ENCODE measurements at places on chromosomes 5 and 9. TPM values are rescaled to one million over a fixed set of nuclear protein-coding genes. Genes with fewer than 3 reads are reported as not detected.
A peak's percentile ranks its signal among the peaks of the same experiment; 100 is the strongest.

- H3K27ac ChIP-seq: no peak overlapping the region
- H3K36me3 ChIP-seq: no peaks in the 10 kb centered on the region
- no peaks in the 10 kb centered on the region for H3K27me3 ChIP-seq
- H3K4me3 ChIP-seq: no peak overlapping the region
- no peaks in the 10 kb centered on the region for H3K4me1 ChIP-seq
- DNase-seq: no peak
These were observed 227.4 kb downstream of the ESM1 start for GRCh38 chr5:54758038-54758437.

DNA sequence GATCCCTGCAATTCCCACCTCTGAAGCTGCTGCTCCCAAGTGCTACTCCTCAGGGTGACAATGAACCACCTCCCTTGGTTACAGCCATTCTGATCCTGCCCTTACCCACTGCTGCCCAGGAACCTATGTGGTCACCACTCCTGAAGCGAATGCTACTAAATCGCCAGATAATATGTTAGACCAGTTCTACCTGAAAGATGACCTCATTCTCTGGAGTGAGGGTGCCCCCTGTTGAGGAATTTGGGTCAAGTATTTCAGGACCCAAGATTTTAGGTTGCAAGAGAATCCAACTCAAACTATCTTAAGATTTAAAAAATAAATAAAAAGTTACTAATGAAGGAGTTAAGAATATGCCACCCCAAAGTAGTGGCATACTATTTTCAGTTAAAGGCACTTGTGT is 5.8 kb upstream of the SNAPC3 start:
- H3K4me1 ChIP-seq: no peaks in the 10 kb centered on the region
- no peak overlapping the region for H3K27ac ChIP-seq
- no peak for DNase-seq
- H3K4me3 ChIP-seq: no peak overlapping the region

GRCh38 chr9:94289691-94290090 is 30.6 kb downstream of the ZNF169 start:
- H3K27ac ChIP-seq: no peak overlapping the region
- no peaks in the 10 kb centered on the region for H3K36me3 ChIP-seq
- no peaks in the 10 kb centered on the region for H3K27me3 ChIP-seq
- no peak for DNase-seq
- H3K4me3 ChIP-seq: no peak overlapping the region
- no peaks in the 10 kb centered on the region for H3K4me1 ChIP-seq

GRCh38 chr5:10351919-10352318 is 1.6 kb upstream of the MARCHF6 start:
- H3K4me3 ChIP-seq: no peak overlapping the region
- H3K27me3 ChIP-seq: no peaks in the 10 kb centered on the region
- no peaks in the 10 kb centered on the region for H3K36me3 ChIP-seq
- H3K4me1 ChIP-seq: no peaks in the 10 kb centered on the region
- H3K27ac ChIP-seq: no peak overlapping the region

GRCh38 chr5:14928661-14929060 is 57.1 kb upstream of the ANKH start:
- H3K4me3 ChIP-seq: no peak overlapping the region
- H3K27me3 ChIP-seq: no peaks in the 10 kb centered on the region

TEX48 gene
- polyA plus RNA-seq: not detected

DNA sequence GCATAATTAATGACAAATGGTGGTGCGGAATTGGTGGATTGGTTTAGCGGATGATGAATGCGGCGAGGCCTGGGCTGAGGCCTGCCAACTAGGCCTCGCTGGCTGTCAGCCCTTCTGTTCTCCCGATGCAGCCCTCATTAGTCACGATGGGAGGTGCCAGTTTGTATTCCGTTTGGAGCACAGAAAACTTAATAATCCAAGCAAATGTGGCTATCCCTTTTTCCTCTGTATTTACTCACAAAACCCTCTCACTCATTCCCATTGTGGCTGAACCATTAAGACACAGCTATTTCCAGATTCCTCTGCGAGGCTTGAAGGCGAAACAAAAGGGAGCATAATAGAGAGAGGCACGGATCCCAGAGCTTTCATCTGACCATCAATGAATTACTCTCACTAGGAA is 114.3 kb downstream of the MVB12B start:
- H3K4me1 ChIP-seq: no peaks in the 10 kb centered on the region
- H3K36me3 ChIP-seq: no peaks in the 10 kb centered on the region
- no peak overlapping the region for H3K27ac ChIP-seq
- no peak overlapping the region for H3K4me3 ChIP-seq

LRRC19 gene
- polyA plus RNA-seq: 17.6 TPM

FBP2 gene
- polyA plus RNA-seq: not detected

DAB2IP gene
- 33.8 TPM for polyA plus RNA-seq

GRCh38 chr9:35811381-35812024 is 559 bp downstream of the SPAG8 start:
- peak overlapping the region; percentile 93 for H3K4me3 ChIP-seq
- peak; percentile 56 for DNase-seq

DNA sequence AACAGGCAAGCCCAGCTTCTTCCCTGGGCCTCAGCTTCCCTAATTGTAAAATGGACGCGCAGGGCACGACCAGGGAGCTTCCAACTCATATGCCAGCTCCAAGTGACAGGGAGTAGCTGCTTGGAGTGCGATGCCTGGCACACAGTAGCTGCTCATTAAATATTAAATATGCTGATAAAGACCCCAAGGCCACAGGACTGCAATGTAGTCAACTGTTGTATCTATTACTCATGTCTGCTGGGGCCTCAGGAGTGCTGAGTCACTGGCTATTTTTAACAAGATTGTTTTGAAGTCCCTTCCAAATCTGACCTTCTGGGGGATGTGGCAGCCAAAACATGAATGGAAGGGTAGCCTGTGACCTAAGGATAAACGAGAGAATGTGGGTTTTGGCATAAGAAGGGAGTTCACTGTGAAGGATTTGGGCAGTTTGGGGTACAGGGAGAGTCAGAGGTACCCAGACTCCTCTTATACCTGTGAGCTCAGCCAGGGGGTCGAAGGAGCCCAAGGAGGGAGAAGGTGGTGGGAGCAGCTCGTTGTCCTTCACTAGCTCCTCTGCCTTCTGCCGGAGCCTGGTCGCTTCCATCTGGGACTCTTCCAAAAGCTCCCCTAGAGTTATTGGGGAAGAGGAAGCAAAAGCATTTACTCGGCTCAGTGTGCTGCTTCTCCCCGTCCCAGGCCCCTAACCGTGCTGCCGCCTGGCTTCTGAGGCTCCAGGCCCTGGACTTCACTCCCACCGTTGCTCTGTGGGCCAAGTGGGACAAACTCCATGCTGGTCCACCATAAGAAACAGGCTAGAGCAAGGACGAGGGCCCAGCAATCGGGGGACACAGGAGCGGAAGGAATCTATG is 17.5 kb downstream of the TNIP1 start:
- DNase-seq: no peak
- no peaks in the 10 kb centered on the region for H3K4me1 ChIP-seq
- no peaks in the 10 kb centered on the region for H3K27me3 ChIP-seq
- H3K27ac ChIP-seq: peak overlapping the region; percentile 73

GRCh38 chr5:1091632-1092031 is 20.2 kb downstream of the SLC12A7 start:
- H3K27me3 ChIP-seq: no peaks in the 10 kb centered on the region
- DNase-seq: no peak
- H3K36me3 ChIP-seq: peaks cover 12% of the 10 kb centered on the region
- no peak overlapping the region for H3K4me3 ChIP-seq

DNA sequence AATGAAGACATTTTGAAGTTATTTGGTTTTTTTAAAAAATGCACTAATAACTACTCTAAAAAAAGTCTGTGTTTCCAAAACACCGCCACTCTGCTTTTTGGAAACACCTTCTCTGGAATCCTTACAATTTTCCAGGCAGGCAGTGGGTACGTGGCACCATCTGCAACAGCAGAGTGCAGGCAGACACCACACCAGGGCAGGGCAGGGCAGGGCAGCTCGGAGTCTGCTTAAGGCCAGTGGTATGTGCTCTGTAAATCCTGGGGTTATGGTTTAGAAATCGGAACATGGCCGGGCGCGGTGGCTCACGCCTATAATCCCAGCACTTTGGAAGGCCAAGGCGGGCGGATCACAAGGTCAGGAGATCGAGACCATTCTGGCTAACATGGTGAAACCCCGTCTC is 97.6 kb downstream of the TLE1 start:
- peak; percentile 29 for DNase-seq
- H3K4me3 ChIP-seq: no peak overlapping the region
- H3K27me3 ChIP-seq: no peaks in the 10 kb centered on the region
- no peak overlapping the region for H3K27ac ChIP-seq
- no peaks in the 10 kb centered on the region for H3K4me1 ChIP-seq
- H3K36me3 ChIP-seq: no peaks in the 10 kb centered on the region

- H3K27ac ChIP-seq: no peak overlapping the region
- no peaks in the 10 kb centered on the region for H3K27me3 ChIP-seq
- no peak overlapping the region for H3K4me3 ChIP-seq
- H3K36me3 ChIP-seq: no peaks in the 10 kb centered on the region
These were observed 211.1 kb upstream of the ACTBL2 start for GRCh38 chr5:57693488-57694305.

DNA sequence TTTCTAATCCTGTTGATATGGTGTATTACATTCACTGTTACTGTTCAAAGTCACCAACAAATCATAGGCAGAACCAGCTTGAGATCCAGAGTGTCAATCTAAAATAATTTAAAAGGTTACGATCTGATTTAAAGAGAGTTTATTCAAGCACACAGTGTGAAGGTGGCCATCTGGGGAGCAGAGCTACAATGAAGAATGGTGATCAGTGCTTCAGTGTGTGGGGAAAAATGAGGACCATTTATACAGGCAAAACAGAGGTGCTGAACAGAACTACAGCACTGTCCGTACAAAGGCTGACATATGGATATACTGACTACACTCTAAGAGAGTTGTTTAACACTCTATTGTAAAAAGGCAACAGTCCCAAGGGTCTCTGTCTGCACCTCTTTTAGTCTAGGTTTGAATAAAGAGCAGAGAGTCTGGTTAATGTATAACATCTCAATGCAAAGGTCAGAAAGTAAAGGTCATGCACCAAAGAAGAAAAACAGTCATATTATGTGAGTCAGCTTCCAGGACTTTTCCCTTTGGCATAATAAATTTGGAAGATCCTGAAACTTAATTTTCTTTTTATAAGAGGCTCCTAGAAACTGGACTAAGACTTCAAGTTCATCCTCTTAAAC is 29.7 kb upstream of the TDRD7 start:
- no peak for DNase-seq
- H3K27me3 ChIP-seq: no peaks in the 10 kb centered on the region
- H3K4me3 ChIP-seq: no peak overlapping the region
- no peaks in the 10 kb centered on the region for H3K36me3 ChIP-seq
- peaks cover 14% of the 10 kb centered on the region for H3K4me1 ChIP-seq

CCL28 gene
- polyA plus RNA-seq: 2.3 TPM

GRCh38 chr9:124410321-124410913 is 4.8 kb downstream of the PSMB7 start:
- H3K27ac ChIP-seq: no peak overlapping the region
- no peak for DNase-seq
- no peaks in the 10 kb centered on the region for H3K27me3 ChIP-seq
- H3K4me1 ChIP-seq: peaks cover 6% of the 10 kb centered on the region
- H3K4me3 ChIP-seq: no peak overlapping the region

FYB1 gene
- 2.3 TPM for polyA plus RNA-seq

- H3K36me3 ChIP-seq: no peaks in the 10 kb centered on the region
- no peak overlapping the region for H3K27ac ChIP-seq
- H3K27me3 ChIP-seq: no peaks in the 10 kb centered on the region
- no peak overlapping the region for H3K4me3 ChIP-seq
- H3K4me1 ChIP-seq: no peaks in the 10 kb centered on the region
- no peak for DNase-seq
These were observed 33.7 kb downstream of the ZNF462 start for GRCh38 chr9:106896695-106897094.

DNA sequence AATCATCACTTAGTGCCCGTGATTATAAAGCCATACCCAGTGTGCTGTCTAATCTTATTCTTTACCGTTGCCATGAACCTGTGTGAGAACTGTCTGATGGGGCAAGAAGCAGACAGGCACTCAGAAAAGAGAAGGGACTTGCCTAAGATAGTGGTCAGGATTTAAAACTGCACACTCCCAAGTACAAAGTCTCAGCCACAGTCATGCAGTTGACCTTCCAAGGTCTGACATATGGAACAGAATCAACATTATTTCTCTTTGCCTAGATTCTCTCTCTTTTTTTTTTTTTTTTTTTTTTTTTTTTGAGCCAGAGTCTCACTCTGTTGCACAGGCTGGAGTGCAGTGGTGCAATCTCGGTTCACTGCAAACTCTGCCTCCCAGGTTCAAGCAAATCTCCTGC is 1.9 kb upstream of the PPP2CA start:
- H3K27ac ChIP-seq: no peak overlapping the region
- H3K4me3 ChIP-seq: no peak overlapping the region
- peaks cover 14% of the 10 kb centered on the region for H3K4me1 ChIP-seq
- DNase-seq: no peak
- H3K36me3 ChIP-seq: no peaks in the 10 kb centered on the region

DNA sequence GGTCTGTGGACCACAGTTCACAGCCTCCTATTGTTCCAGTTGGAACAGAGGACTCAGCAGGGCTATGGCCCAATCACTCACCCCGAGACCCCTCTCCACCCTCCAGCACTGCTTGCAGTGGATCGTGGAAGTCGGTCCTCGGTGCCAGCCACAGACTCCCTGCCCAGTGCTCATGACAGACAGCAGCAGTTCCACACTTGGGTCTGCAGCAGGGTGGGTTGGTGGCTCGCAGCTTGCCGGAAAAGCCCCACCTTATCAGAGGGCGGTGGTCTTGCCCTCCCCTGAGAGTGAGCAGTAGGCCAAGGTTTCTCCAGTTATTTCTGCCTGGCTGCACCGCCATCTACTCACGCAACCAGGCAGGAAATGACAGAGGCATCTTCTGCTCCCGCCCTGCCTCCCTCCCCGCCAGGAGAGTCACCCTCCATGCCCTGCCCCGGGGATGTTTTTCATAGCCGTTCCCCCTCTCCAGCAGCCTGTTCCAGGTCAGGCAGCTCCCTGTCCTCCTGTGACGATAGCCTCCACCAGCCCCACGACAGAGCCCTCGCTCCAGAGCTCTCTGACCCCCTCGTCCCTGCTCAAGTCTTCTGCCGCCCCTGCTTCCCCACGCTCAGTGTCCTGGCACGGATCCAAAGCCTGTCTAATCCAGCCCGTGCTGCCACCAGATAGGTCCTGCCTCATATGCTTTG is 34.5 kb downstream of the UNC5A start:
- peak; percentile 58 for DNase-seq
- H3K4me1 ChIP-seq: no peaks in the 10 kb centered on the region
- no peaks in the 10 kb centered on the region for H3K27me3 ChIP-seq
- no peaks in the 10 kb centered on the region for H3K36me3 ChIP-seq
- H3K4me3 ChIP-seq: no peak overlapping the region
- H3K27ac ChIP-seq: no peak overlapping the region

Measured in kidney (tissue), 22 donors.